ENCODE measurements at places on chromosomes 1 and 21.

GRCh38 chr1:105083611-105084010 lies 1333.9 kb downstream of the AMY1C start:
- no peak for DNase-seq

DNA sequence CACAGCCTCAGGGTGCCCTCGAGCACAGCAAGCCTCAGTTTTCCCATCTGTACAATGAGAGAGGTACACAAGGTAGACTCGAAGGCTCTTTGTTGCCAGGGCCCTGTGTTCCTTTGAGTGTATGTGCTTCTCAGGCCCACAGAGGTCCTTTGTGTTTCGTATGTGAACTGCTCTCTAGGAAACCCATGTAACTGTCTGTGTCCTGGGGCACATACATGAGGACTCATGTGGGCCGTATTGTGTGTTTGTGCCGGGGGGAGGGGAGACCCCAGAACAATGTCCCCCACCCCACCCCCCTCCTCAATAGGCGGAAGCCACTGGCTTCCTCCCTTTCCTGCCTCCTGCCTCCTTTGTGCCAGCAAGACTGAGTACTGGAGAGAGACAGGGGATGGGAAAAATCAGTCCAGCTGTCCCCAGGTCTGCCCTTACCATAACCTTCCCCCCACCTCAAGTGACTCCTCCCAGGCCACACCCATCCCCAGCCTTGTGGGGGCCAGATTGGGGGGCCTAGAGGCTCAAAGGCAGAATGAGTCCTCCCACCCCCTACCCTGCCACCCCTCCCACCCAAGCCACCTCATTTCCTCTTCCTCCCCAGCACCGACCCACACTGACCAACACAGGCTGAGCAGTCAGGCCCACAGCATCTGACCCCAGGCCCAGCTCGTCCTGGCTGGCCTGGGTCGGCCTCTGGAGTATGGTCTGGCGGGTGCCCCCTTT lies at the start of gene TIE1:
Gene TIE1, plus strand, starts transcription at position 605 of the 717 bp plus-strand sequence. Its CDS starts 90 bp downstream, at position 695.
- DNase-seq, result no peak

DNA sequence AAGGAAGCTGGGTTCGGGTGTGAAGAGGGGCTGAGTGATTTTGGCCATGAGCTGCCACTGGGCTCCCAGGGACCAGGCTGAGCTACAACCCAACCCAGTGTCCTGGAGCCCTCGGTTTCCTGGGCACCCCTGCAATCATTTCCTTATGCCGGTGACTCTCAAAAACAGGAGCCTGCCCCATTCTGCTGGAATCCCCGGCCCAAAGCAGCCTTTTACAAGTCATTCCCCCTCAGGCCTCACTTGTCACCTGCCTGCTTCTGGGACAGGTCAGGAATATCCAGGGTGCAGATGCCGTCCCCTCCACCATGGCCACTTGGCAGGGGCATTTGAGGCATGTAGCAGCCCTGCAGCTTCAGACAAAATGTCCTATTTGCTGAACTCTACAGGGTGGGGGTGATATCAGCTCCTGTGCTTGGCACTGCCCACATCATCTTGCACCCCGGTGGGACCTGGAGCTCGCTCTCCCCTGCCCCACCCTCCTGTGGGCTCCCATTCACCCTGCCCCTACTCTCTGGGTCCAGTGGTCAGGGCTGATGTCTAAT lies 30.0 kb downstream of the CDK18 start:
- no peak for DNase-seq

GRCh38 chr1:64378826-64379225 lies 91.1 kb upstream of the CACHD1 start:
- no peak for DNase-seq

GRCh38 chr1:212915245-212916091 lies 34.9 kb upstream of the VASH2 start:
- DNase-seq, result peak; percentile 10

DNA sequence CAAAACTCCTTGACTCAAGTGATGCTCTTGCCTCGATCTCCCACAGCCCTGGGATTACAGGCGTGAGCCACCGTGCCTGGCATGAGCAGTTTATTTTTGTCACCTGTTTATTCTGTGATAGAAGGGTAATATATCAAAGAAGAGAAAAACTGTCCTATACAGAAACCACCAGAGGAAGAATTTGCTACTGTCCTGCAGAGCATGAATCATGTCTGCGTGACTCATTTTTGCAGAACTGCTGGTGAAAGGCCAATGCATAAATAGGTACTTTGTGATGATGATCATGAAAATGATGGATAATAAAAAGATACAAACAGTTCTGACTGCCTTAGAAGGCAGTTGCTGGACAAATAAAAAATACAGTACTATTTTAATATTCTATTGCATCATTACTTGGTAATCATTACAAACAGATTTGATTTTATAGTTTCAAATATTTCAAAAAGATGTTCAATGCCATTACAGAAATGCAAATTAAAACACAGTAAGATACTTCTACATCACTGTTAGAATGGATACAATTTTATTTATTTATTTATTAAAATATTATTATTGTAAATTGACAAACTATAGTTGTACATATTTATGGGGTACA lies 26.5 kb downstream of the RIPPLY3 start:
- no peak for DNase-seq

GRCh38 chr1:204569478-204569877 lies 53.3 kb downstream of the MDM4 start:
- no peak for DNase-seq

- peak; percentile 75 for DNase-seq
Measured at GRCh38 chr1:207672522-207673130, 27.7 kb downstream of the CR1L start.

GRCh38 chr1:161082996-161083747 lies 6.2 kb downstream of the NECTIN4 start:
- no peak for DNase-seq

DNA sequence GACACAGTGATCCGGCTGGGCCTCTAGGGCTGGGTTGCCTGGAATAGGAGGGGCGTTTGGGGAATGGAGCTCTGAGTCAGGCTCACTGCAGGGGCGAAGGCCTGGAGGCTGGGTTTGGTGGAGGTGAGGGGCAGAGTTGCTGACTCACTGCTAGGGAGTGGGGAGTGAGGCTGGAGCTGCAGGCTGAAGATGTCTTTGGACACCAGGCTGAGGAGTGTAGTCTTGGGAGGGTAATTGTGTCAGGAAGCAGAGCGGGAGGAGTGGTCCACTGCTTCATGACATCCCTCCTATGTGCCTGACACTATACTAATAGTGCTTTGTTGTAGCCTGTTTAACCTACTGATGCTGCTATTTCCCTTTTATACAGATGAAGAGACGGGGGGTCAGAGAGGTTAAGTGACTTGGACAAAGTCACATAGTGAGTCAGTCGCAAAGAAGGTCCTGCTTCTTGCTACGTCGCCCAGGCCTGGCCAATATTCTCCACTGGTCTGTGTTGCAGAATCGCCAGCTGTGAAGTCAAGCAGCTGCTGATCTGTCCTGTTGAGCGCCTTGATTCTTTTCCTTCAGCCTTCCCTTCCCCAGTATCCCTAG lies 13.6 kb downstream of the ACTL8 start:
- DNase-seq, result no peak

- peak; percentile 92 for DNase-seq
Measured at GRCh38 chr1:72670902-72671301, 388.6 kb upstream of the NEGR1 start.

- peak; percentile 4 for DNase-seq
Measured at GRCh38 chr1:179016706-179017382, 8.8 kb upstream of the FAM20B start.

DNA sequence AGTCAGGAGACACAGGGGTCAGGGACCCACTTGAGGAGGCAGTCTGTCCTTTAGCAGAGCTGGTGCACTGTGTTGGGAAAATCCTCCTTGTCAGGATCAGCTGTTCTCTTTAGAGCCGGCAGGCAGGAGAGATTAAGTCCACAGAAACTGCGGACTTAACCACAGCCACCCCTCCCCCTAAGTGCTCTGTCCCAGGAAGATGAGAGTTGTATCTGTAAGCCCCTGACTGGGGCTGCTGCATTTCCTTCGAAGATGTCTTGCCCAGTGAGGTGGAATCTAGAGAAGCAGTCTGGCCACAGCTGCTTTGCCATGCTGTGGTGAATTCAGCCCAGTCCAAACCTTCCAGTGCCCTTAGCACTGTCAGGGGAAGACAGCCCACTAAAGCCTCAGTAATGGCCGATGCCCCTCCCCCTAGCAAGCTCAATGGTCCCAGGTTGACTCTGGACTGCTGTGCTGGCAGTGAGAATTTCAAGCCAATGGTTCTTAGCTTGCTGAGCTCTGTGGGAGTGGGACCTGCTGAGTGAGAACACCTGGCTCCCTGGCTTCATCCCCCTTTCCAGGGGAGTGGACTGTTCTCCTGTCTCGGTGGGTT lies 172.8 kb downstream of the ST6GALNAC3 start:
- no peak for DNase-seq

- no peak for DNase-seq
Measured at GRCh38 chr1:51878308-51878615, 265 bp downstream of the NRDC start.

GRCh38 chr1:111738436-111739193 lies 580 bp downstream of the INKA2 start:
- DNase-seq, result peak; percentile 84

GRCh38 chr1:225342695-225343094 lies 85.1 kb downstream of the LBR start:
- no peak for DNase-seq

- DNase-seq, result no peak
Measured at GRCh38 chr1:93566227-93566626, 115.4 kb downstream of the BCAR3 start.

DNA sequence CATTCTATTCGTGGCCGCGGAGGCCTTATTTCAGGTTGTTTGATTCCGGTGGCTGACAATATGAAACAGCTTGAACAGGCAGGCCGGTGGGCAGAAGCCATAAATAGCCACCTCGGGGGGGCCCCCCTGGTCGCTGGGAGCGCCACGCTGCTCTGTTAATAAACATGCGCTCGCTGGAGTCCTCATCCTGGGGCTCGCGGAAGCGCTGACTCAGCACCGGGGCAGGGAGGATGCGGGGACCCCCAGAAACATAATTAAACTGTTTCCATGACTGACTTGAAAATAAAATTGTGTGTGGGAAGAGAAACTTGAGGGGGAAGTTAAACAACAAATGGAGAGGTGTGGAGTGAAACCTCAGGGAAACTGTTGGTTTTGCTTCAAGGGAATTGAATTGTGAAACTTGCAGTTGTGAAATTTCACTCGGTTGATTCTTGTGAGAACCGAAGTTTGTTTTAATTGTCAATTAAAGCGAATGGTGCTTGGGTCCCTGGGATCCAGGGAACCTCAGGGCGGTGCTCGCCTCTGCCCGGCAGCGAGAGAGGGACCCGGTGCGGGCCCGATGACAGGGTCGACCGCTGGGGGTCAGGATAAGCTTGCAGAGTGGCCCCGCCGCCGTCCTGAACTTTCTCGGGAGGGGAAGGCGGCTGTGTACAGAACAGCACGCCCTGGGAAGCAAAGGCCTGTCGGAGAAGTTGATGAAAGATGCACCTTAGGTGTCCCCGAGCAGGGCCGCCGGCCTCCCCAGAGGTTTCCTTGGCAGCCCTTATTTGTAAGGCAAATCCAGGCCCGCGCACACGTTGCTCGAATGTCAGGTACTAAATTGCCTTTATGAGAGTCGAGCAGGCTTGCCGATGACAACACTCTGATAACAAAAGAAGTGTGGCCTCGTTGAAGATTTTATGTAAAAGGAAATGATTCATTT lies 176.9 kb upstream of the LMO4 start:
- DNase-seq, result no peak
